ENCODE measurements at places on chromosomes 13 and 19.

DNA sequence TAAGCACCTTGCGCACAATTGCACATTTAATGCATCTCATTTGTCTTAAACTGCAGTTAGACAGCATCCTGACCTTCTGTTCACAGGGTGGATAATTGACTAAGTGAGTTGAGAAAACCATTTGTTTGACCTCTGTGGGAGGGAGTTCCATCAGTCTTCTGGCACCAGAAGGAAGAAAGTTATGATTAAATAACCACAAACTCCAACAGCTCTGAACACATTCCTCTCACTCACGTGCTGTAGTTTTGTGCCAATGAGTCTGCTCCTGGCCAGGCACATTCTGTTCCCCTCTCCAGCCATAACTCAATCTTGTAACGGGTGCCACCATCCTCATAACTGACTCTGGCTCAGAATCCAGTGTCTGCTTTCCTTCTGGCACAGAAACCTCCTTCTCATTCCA is 817.2 kb downstream of the SLITRK1 start:
- no peak for DNase-seq

DNA sequence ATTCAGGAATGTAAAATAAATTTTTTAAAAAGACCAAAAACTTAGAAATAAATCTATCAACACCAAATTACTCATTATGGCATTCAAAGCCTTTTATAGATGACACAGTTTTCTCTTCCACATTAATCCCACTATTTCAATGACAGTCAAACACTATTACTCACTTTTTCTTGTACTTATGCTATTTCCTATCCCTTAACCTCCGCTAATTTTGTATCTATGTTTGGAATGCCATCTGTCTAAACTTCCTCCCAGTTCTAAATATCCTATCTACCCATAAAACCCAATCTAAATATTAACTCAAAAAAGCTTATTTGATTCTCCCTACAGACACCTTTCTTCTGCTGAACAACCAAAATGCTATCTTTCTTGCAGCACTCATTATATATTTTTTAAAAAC is 203.5 kb downstream of the ENOX1 start:
- no peak for DNase-seq

DNA sequence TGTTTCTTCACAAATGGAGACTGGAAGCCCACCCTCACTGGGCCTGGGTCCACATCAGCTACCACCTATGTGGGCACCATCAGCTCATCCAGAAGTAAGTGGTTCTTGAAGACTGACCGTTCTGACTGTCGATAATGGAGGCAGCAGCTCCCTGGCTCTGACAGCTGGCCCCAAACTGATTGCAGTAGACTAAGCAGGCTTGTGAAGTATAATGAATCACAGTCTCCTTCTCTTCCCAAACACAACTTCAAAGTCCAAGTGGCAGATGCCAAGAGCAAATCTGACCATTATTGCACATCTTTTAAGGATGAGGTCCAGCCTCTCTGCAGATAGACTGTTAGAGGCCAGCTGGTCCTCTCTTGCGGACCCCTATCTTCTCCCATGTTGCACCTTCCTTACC is 574.4 kb upstream of the KLF12 start:
- DNase-seq, result no peak

GRCh38 chr13:33454844-33455705 is 169.5 kb upstream of the STARD13 start:
- DNase-seq, result no peak

GRCh38 chr13:63198071-63198470 is 1782.4 kb upstream of the PCDH20 start:
- no peak for DNase-seq

DNA sequence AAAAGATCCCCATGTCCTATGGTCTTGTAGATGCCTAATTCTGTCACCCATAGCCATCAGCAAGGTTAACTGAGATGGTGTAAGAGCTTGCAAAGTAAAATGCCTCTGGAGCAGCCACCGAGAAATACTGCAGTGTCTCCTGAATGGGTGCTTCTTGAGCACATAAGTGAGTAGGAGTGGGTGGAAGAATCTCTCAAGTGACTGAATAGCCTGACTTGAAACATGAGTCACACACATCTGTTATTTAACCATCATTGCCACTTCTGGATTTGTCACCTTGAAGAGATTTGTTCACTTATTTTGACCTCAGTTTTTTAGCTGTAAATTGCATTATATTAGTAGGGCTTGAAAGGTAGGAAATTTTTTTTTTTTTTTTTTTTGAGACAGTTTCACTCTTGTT is 2.3 kb downstream of the ZNF714 start:
- DNase-seq, result no peak

DNA sequence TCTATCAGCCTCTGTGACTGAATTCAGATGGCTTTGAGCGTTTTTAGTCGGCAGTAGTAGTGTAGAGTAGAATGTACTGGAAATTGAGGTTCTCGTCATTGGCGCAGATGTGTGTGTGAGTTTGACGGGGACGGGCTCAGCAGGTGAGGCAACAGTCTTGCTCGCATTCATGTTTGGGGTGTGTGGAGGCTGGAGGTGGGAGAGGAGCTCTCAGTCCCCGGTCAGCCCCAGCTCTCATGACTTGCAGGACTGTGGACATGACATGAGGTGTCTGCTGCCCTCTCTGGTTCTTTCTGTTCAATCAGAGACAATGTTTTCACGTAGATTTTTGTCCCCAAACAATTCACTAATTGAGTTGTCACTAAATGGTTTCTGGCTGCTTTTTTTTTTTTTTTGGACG is 57.2 kb downstream of the ING1 start:
- no peak for DNase-seq

DNA sequence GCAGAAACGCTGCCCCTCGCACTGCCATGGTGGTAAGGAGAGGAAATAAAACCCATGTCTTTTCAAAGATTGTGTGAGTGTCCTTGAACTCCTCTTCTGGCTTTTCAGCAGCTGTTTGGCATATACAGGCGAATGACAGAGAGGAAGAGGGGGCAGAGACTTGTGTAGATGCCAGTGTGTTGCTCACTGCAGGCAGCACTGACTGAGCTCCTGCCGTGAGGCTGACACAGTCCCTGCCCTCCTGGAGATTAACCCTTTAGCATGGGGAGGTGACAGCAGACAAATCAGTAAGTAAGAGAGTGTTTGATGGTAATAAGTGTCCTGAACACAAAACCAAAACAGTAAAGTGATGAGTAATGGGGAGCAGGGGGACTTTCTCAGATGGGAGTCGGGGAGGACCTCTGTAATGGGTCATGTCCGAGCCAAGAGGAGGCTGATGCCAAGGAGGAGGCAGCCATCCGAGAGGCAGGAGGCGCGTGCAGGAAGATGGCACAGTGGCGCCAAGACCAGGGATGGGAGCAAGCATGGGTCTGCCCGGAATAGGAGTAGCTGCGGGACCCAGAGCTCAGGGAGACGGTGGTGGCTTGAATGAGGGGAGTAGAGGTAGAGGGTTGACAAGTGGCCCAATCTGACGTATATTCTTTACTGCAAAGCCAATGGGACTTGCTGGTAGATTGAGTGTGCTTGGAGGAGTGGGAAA is 182.2 kb downstream of the FOXO1 start:
- no peak for DNase-seq

- DNase-seq, result no peak
These were observed 12.5 kb downstream of the PBX4 start for GRCh38 chr19:19606021-19606420.

GRCh38 chr13:30039511-30039911 is 189.1 kb upstream of the UBL3 start:
- DNase-seq, result no peak

DNA sequence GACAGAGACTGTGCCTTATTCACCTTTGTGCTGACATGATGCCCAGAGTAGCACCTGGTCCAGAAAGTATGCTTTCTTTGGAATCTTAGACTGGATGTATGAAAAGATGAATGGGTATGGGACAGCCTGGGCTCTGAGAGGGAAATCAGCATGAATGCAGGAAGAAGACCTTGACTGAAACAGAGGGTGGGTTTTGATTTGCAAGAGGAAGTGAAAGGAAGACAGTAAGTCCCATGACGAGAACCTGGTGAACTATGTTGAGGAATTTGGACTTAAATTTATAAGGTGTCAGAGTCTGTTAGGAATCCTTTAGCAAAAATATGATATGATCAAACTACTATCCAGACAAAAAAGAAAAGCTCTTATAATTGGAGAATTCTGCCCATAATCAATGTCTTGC is 301.9 kb downstream of the SPRY2 start:
- no peak for DNase-seq

GRCh38 chr19:17764348-17764747 is 13.1 kb downstream of the FCHO1 start:
- no peak for DNase-seq

GRCh38 chr13:40503966-40504591 is 162.4 kb downstream of the FOXO1 start:
- no peak for DNase-seq

GRCh38 chr13:79379274-79379673 is 26.8 kb downstream of the RBM26 start:
- DNase-seq, result no peak

- no peak for DNase-seq
These were observed 117.4 kb upstream of the WASF3 start for GRCh38 chr13:26440111-26440510.

DNA sequence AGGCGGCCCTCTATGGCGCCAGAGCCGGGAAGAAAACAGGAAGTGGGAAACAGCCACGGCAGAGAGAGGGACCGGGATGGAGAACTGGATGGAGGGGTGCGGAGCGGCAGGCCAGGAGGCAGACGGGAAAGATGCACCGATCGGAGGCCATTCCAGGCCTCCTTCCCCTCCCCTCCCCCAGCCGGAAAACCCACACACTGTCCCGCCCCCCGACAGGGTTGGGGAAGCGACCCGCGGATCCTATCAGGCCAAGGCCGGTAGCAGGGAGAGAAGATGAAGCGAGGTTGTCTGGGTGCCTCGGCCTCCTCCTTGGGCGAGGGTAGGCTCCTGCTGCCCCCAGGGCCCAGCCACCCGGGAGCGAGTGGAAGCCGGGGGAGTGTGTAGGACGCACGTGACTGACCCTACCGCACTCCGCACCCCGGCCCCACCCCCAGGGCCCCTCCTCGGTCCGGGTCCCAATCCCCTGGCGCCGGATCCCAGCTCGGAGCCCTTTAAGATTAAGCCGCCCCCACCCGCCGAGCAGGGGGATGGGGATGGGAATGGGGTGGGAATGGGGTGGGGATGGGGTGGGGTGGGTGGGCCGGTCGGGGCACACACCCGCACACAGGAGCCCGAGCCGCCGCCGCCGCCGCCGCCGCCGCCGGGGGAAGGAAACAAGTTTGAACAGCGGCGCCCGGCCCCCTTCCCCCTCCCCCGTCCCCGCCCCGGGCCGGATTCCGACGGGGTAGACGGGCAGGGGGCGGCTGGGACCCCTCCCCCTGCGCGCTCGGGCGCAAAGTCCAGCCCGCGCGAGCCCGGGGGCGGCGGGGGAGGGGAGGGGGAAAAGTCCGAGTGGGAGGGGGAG is 1.5 kb downstream of the ERF start:
- DNase-seq, result no peak

DNA sequence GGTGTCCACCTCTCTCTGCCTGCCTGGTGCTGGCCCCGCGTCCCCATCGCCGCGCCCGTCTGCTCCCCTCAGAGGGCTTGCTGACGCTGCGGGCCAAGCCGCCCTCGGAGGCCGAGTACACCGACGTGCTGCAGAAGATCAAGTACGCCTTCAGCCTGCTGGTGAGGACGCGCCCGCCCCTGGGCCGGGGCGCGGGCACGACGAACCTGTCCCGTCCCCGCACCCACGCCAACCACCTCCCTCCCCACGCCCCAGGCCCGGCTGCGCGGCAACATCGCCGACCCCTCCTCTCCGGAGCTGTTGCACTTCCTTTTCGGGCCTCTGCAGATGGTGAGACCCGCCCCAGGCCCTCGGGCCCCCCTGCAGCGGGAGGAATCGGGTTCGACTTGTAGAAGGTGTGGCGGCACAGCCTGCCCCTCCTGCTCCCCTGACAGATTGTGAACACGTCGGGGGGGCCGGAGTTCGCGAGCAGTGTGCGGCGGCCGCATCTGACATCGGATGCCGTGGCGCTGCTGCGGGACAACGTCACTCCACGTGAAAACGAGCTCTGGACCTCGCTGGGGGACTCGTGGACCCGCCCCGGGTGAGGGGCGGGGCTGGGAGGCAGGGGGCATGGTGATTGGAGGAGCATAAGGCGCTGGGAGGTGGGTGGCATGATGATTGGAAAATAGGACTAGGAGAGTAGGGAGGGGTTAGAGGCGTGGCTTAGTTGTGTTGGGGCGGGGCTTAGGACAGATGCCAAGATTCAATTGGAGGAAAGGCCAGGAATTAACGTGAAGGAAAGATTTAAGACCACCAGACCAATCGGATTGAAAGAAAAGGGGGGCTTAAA is 6.6 kb downstream of the EPS8L1 start:
- no peak for DNase-seq

DNA sequence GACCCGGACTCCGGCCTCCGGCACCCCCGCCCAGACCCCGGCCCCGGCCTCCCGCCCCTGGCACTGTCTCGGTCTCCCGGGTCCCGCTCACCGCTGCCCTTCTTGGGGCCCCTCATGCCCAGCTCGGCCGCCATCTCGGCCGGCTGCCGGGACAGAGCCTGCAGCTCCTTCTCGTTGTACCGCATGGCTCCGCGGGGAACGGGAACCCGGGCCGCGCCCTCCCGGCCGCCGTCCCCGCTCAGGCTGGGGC is 140 bp downstream of the PLEKHJ1 start:
- no peak for DNase-seq

GRCh38 chr13:62678039-62678438 is 1262.4 kb upstream of the PCDH20 start:
- no peak for DNase-seq

DNA sequence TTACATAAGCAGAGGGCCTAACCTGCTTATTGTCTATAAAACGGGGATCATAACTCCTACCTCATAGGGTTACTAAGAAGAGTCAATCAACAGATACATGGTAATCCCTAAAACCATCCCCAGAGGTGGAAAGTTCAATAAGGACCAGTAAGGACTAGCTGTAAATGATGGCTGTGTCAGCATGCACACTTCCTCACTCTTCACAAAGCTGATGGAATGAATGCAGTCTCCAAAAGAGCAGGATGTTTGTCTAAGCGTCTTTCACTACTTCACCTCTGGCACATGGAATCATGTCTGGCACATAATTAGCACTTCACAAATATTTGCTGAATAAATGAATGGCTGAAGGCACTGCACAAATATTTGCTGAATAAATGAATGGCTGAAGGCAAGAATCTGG is 134.2 kb downstream of the MIPEP start:
- DNase-seq, result no peak

- DNase-seq, result no peak
These were observed 201.6 kb downstream of the SLITRK5 start for GRCh38 chr13:87872813-87873212.

Measured in SIG-M5 (cell line).